ENCODE measurements at places on chromosomes 6 and 20.

GRCh38 chr20:7375905-7376304, 564.4 kb downstream of the HAO1 start:
- DNase-seq: no peak

- no peak for DNase-seq
Measured at GRCh38 chr20:64188091-64188490, 23.8 kb downstream of the MYT1 start.

DNA sequence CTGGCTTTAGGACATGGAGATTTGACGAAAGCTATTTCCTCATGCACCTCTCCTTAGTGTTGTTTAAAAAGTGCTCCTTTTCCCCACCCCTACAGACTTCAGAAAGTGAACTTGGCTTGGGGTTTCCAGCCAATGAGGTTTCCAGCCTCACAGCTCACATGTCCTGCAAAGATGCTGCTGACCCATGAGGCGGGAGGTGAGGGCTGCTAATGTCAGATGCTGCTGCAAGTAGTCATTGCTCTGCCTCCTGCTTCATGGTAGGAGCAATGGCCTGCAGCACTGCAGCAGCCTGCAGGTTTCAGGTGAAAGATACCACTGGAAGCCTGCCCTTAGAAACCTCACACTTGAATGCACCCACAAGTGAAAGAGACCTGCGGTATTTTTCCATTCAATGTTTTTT, 112.8 kb downstream of the LAMP5 start:
- no peak for DNase-seq

DNA sequence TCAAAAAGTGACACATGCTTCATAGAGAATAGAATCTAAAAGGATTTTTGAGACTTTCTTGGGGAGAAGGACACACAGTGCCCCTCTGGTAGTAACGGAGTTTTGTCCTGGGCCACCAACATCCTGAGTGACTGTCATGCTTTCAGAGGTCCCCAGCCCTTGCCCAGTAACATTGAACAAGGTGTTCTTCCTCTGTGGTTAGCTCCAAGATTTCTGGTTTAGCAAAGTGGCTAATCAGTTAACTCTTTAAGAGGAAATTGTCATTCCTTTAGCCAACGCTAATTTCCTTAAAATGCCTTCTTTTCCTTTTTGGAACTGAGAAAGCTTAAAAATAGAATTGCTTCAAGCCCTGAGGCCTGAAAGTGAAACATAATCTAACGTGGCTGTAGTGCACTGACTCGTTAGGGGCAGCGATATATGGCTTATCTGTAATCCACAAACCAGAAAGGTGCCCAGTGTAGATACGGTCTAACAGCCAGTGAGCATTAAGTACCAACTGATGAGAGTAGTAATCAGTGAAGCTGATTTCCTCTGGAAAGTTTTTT, 7.8 kb downstream of the E2F3 start:
- no peak for DNase-seq

DNA sequence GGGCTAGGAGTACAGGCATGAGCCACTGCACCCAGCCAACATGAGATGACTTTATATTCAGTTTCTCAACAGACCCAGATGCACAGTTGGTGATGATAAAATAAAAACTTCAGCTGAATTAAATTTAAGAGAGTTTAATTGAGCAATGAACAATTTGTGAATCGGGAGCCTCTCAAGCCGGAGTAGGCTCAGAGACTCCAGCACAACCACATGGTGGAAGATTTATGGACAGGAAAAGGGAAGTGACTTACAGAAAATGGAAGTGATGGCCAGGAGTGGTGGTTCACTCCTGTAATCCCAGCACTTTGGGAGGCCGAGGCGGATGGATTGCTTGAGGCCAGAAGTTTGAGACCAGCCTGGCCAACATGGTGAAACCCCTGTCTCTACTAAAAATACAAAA, 10.4 kb upstream of the BCAS4 start:
- DNase-seq: no peak

DNA sequence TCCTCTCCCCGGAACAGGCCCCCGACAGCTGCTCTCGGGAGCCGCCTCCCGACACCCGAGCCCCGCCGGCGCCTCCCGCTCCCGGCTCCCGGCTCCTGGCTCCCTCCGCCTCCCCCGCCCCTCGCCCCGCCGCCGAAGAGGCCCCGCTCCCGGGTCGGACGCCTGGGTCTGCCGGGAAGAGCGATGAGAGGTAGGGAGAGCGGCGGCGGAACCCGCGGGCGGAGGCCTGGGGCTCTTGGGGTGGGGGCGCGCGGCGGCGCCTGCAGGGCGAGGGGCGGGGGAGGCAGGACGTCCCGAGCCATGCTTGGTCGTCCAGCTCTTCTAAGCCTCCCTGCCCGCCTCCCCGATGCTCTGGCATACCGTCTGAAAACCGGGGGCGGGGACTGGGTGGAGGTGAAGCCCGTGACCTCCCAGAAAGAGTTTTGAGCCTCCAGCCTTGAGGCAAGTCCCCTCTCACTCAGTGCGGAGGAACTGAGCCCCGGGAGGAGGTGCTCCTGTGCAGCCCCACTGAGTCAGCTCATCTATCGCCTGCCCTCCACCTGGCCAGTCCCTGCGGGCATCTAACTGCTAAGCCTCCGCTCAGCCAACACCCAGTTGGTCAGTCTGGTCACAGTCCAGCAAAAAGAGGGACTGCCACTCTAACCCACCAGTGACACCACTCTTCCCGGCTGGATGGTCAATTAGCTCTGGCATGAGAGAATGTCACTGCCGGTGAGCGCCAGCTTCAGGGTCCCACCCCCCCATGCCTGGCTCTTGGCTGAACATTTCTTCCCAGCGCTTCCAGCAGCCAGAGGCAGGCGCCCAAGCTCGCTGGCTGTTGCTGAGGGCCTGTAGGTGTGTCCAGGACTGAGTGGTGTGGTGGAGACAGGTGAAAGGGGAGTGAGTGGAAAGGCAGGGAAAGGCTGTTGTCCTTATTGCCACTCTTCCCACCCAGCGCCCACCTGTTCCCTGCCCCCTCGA, 482 bp downstream of the DDR1 start:
- DNase-seq: peak; percentile 33

DNA sequence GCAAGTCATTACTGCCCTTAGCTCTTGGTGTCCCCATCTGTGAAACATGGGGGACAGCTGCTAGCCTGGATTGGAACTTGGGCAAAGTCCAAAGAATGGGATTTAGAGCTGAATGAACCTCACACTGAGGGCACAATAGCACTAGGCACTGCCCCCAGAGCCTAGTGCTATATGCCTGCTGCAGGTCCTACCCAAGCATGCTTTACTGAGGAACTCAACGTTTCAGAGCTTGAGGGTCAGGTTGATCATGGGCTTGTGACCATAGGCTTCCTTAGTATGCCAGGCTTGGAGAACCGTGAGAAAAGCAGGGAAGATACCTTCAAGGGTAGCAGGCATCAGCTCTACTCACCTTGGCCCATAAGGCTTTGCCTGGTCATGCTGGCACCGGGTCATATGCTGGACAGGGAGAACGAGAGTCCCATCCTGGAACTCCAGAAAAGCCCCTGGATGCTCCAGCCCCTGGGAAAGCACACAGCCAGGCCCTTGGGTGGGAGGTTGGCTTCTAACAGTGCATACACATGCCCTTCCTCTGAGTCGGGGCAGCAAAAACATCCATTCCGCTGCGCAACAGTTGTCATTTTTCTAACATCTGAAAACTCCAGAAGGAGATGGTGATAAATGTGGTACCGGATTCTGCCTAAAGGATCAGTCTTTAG, 29.7 kb downstream of the EIF2S2 start:
- DNase-seq: no peak

DNA sequence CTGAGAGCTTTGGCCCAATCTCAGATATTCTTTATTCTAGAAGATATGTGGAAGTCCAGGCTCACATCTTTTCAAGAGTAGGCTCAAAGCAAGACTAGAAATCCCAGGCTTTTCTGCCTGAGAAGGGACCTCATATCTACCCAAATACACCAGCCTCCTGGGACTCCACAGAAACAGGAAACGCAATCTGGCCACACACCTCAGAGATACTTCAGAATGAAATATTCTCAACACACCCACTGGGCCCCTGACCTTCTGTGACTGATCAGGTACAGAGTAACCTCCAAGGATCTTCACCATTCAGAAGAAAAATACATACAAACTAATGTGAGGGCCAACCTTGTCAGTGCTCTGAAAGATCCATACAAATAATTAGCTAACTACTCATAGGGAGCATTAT, 183.2 kb downstream of the HIVEP2 start:
- DNase-seq: no peak

DNA sequence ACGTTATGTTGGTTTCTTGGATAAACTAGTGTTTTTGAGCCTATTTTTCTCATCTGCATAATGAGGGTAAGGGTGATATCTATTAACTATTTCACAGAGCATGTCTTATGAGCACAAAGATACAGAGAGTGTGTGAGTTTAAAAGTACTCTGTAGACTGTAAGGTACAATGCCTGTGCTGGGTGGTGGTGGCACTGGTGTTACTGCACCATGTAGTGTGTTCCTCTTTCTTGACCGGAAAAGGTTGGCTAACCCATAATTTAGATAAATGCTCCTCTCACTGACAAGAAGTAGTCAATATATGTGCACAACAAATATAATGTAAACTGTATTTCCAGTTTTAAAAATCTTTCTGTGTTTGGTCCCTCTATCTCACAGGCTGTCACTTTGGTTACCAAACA, 116.2 kb upstream of the MMS22L start:
- no peak for DNase-seq

GRCh38 chr6:37889486-37889885, 70.0 kb downstream of the ZFAND3 start:
- no peak for DNase-seq

- DNase-seq: no peak
Measured at GRCh38 chr20:53763707-53764414, 170.2 kb upstream of the ZNF217 start.

GRCh38 chr6:162711376-162711775, 16.2 kb downstream of the PRKN start:
- no peak for DNase-seq

DNA sequence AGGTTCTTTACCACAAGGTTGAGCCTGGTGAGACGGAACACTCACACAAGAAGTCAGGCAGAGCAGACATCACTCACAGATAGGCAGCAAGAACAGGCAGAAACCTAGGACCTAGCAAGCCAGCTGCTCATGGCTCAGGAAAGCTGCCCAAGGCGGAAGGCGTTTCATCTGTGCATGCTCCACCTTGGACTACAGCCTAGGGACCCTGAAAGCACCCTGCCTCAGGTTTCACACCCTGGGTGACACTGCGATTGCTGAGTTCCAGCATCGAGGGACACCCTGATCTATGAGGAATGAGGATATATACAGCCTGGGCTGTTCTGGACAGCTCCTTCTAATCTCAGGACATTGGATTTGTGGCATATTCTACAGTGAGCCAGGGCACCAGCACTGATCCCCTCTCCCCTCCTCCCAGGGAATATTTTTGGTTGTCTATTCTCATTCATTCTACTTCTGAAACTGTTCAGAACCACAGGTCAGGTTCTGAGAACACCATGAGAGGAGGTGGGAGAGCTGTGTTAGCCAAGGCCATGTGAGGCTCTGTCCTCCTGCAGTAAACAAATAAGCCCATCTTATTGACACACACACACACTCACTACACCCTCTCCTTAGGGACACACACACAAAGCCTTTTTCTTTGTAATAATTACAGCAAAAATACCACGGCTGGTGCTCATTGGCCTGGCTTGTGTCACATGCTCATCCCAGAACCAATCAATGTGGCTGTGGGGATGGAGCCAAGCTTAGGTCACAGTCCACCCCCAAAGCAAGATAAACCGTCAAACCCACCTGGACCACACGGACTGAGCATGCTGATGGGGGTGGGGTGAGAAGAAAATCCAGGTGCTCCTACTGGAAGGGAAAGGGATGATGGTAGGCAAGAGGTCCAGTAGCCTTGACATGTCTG, 26.3 kb upstream of the PMEPA1 start:
- no peak for DNase-seq

DNA sequence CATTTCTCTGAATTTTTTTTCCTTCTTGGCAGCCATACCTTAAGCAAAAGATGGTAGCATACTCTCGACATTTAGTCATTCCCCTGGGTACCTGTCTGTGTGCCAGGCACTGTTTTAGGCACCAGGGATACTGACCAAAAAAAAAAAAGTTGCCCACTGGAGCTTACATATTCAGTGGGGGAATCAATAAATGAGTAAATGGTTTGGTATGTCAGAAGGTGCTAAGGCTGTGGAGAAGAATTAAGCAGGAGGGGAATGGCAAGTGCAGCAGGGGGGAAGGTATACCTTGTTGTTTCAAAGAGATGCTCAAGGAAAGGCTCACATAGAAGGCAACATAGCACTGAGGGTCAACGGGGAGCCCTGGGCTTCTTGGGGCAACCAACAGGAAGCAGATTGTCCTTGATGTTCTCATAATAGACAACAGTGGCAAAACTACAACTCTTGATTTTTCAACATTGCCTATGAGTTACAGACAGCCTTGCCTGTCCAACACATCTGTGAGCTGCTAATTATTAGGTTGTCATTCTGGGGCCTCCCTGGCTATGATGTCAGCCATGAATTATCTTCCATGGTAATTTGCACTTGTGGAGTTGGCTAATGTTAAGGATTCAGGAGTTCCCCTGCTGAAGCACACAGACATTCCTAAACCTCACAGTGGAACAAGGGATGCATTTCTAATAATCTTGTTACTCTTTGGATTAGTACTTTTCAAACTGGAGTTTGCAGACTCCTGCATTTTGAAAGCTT, 19.6 kb downstream of the NT5E start:
- no peak for DNase-seq
